ENCODE measurements at places on chromosomes 12 and 14.

DNA sequence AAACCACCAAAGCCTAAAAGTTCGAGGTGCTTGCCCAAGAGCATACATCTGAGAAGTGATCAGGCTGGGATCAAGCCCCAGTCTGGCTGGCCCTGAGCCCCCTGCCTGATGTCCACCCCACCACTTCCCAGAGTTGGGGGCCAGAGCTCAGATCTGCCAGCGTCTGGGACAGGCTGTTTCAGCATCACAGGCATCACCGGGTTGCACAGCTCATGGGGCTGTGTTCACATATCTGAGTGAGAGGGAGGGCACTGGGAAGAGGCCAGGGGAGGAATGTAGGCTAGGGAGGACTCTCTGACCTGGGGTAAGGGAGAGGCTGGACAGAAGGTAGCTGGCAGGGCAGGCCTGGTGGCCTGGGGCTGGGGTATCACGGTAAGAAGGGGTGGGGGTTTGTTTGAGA lies 6.0 kb downstream of the TGM1 start:
- DNase-seq: no peak

GRCh38 chr12:108649126-108649525 lies 15.4 kb upstream of the SELPLG start:
- no peak for DNase-seq

DNA sequence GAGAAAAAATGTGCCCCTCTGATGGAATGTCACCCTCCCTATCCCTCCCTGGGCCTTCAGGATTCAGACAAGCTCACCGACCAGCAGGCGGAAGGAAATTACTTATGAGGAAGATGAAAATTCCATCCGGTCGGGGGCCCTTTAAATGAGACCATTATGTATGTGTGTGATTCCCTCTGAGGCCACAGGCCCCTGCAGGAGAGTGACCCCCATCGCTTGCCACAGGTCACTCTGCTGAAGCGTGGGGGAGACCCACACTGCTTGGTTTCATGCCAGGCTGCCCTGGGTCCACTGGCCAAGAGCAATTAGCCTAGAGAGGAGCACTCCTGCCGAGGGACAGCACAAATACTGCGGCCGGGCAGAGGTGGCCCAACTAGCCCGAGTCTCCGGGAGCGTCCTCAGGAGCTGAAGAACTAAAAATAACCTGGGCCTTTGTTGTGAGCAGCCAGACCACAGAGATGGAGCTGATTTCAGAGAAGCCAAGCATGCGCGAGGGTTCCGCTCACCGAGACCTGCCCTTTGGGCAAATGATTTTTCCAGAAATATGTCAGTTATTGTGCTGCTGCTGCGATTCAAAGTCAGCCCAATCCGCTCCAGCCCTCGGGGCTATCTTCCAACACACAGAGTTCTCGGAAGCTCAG lies 276.4 kb downstream of the DPF3 start:
- no peak for DNase-seq

DNA sequence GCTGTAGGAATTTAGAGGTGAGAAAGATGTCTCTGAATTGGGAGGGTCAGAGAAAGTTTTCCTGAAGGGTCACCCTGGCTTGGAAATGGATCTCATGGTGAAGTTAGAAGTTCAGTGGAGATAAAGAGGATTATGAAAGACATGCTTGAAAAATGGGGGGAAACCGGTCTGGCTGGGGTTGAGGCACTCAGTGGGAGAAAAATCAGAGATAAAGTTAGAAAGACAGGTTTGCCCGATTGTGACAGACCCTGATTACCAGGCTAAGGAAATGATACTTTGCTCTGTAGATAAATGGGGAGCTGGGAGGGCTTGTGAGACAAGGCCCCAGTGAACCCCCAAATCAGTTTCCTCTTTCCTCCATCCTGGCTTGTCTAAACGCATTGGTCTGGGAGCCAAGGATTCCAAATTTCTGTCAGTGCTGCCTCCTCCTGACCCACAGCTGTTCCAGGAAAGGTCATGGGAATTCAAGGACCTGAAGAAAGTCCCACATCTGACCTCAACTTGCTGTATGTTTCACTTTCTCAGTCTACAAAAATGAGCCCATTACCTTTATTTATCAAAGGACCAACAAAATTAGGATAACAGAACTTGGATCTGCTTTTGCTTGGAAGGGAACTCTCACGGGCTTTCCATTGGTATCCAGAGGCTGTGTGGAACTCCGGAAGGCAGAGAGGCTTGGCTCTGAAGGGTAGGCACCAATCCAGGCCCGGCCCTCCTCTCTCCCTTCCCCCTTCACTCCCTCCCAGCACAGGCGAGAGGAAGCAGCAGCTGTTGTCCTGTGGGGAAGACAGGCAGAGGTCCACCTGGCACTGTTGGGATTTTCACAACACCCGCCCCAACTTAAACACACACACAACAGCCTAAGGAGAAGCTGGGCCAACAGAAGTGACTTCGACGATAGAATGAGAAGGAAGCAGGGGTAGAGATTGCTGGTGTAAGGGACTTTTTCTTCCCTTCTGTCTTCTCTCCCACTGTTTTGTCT lies 3.4 kb upstream of the RNASE7 start:
- DNase-seq: no peak

DNA sequence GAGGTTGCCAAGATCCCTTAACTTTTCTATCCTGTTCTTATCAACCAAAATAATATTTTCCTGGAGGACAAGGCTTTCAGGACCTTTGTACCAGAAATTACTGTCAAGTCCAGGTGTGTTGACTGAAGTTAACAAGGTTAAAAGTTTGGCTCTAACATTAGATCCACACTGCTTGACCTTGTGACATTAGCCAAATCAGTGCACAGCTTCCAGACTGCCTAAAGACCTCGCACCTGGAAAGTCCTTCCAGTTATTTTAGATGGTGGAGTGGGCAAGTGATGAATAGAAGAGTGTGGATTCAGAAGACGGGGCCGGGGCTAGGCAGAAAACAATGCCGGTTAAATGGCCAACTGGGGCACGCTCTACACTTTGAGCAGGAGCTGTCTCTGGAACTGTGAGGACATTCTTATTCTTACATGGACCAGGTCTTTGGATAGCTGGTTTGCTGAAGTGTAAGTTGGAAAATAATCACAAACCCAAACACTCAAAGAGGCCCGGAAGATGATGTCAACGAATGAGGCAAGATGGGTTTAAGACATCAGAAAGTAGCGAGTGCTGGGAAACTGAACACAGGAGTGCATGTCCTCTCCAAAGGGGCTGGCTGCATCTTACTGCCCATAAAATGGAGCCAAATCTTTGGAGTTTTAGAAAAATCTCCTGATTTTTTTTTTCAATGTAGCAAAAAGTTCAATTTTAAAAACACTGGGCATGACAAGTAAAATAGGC lies 56.3 kb downstream of the NIN start:
- no peak for DNase-seq

- DNase-seq: no peak
Measured at GRCh38 chr14:38138473-38139138, 69.1 kb upstream of the SSTR1 start.

DNA sequence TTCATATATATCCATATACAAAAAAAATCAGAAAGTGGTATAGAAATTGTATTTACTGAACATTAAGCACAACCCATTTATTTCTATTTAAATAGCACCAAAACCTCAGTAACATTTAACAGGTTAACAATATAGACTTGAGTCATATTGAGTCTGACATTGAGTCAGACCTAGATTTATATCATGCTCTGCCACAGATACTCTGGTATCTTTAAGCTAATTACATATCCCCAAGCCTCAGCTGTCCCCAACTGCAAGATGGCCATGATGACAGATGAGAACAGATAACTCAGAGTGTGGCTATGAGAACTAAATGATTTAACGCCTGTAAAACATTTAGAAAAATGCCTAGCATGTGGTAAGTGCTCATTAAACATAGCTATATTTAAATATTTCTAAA lies 40.3 kb downstream of the IFNG start:
- DNase-seq: no peak

DNA sequence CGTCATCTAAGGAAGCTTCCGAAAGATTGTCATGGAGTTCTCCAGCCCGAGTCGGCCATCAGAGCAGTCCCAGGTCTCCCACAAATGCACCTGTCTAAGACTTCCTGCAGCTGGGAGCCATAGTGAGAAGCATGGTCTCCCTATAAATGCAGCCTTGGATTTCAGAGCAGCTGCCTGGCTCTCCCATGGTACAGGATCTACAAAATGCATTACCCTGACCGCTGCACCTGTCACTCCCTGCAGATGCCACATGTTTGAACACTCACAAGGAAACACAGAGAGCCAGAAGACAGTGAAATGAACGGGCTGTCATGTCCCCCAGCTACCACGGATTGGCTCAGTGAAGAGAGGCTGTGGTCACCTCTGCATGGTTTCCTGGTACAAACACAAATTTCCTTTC lies 702.7 kb downstream of the MED13L start:
- no peak for DNase-seq

GRCh38 chr14:99685596-99685995 lies 1.5 kb downstream of the CYP46A1 start:
- DNase-seq: no peak

DNA sequence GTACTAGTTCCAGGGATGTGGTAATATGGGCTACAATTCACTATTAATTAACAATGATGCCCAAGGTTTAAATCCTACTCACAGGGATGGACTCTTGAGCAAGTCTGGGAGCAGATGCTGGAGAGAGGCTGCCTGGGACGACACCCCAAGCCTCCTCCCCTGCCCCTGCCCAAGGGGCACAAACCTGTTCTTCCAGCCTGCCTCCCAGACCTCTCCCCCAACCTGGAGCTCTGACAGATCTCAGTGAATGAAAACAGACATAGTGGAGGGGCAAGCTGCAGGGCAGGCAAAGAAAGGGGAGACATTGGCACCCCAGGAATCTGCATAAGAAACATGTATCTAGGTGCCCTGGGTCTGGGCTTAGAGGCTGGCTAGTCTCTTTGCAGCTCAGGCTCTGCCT lies 5.8 kb downstream of the KDM2B start:
- no peak for DNase-seq

DNA sequence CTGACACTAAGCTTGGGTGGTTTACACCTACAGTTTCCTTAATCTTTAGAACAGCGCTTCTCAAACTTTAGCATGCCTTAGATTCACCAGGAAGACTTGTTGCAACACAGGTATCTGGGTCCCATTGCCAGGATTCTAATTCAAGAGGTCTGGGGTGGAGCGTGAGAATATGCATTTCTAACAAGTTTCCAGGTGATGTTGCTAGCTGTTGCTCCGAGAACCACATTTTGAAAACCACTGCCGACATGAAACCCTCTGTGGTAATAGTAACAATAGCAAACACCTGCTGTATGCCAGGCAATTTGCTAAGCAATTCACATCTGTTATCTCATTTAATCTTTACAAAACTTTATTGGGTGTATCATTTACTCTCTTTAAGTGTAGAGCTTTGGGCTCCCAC lies 58.6 kb downstream of the TRHDE start:
- DNase-seq: no peak

DNA sequence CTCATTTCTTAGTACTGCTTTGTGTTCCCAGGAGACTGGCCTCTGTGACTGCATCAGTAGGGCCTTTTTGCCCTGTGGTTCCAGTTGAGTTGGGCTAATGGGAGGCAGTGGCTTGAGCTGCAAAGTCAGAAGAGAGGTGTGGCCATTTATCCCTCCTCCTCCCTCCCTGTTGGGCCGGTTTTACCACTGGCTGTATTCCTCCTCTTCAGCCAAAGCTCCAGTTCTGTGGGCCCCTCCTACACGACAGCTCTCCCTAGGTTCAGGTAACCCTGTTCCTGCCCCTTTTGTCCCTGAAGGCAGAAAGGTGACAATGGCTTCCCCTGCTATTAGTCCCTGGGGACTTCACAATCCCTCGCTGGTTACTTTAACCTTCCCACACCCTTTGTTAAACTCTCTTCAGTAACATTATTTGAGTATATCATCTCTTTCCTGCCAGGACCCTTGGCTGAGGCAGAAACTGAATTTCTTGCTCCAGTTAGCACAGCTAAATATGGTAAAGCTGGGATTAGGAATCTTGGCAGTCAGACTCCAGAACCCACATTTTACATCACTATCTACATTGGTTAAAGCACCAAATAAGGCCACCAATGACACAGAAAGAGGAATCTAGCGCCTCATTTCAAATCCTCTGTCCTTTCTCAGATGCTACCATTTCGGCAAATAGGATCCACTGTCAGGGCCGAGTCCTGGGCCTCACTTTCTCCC lies 121.9 kb upstream of the SLC35F4 start:
- DNase-seq: no peak

All from stimulated activated CD8-positive, alpha-beta memory T cell treated with anti-CD3 and anti-CD28 coated beads, Interleukin-4, amount 100 ng/mL, for 1 hour (primary cell).